T-helper 1 cell treated with Interleukin-12 subunit alpha and Interleukin-12 subunit beta and Interleukin-4 antibody, amounts not matched to agents 30 ng/mL and 1 ng/mL, for 36 hours (primary cell): ENCODE measurements at places on chromosomes 16 and 17. TPM values are rescaled to one million over a fixed set of nuclear protein-coding genes. Genes with fewer than 3 reads are reported as not detected.

MT4 gene
- total RNA-seq = not detected in 2 replicates

HS3ST3B1 gene
- 51.0 and 53.9 TPM in 2 replicates for total RNA-seq

ZNF423 gene
- total RNA-seq = not detected in 2 replicates

UTS2R gene
- 0.15 TPM in 1 of 2 replicates, not detected in the other for total RNA-seq

SEZ6L2 gene
- total RNA-seq = 0.07 TPM in 2 replicates

KCNH6 gene
- not detected in 2 replicates for total RNA-seq

SLC5A11 gene
- total RNA-seq = 0.29 TPM in 1 of 2 replicates, not detected in the other

CNEP1R1 gene
- total RNA-seq = 26.8 and 29.3 TPM in 2 replicates

SMIM22 gene
- not detected in 2 replicates for total RNA-seq
